ENCODE measurements at places on chromosomes 6 and 20.
A peak's percentile ranks its signal among the peaks of the same experiment; 100 is the strongest.

- no peak for DNase-seq
Observed at GRCh38 chr6:113635222-113635986, 221.7 kb upstream of the MARCKS start.

- no peak for DNase-seq
Observed at GRCh38 chr6:14799928-14800327, 445.9 kb upstream of the JARID2 start.

- DNase-seq: no peak
Observed at GRCh38 chr20:16711661-16712258, 18.1 kb upstream of the SNRPB2 start.

- no peak for DNase-seq
Observed at GRCh38 chr6:116685437-116685993, 4.5 kb downstream of the KPNA5 start.

GRCh38 chr6:166848979-166849748 lies 107.2 kb downstream of the RNASET2 start:
- no peak for DNase-seq

DNA sequence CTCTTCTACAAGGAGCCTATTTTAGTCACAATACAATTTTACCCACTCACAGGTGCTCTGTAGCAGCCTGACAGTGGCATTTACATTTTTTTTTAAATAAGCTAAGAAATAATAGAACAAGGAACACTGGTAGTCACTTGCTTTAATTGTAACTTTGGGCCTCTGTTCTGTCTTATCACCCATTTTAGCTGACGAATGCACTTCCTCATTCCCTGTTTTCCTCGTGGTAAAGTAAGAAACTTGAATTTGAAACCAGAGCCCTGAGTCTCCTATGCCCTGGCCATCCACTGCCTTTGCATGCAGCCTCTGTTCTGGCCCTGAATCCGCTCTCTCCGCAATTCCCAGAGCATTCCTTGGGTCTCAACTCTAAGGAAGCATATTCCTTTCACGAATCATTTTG lies 550.6 kb downstream of the PTPRT start:
- no peak for DNase-seq

DNA sequence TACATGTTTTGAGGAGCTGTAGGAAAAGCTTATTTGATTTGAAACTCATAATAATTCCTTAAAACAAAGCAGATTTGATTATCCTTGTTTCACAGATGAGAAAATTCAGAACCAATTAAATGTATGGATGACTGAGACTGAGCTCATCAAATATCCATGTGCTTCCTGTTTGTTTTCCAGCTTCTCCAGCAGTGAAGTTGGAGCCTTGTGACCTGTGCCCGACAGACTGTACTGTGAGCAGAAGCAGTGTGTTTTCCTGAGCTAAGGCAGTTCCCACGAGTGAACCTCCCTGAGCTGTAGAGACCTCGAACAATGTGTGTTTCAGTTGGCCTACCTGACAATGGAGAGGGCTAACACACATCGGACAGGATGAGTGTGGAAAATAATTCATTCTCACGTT lies 599.5 kb upstream of the NRSN1 start:
- no peak for DNase-seq

GRCh38 chr6:107592806-107593205 lies 102.9 kb downstream of the SOBP start:
- DNase-seq: no peak

- DNase-seq: no peak
Observed at GRCh38 chr6:139014945-139015344, 13.6 kb upstream of the ABRACL start.

DNA sequence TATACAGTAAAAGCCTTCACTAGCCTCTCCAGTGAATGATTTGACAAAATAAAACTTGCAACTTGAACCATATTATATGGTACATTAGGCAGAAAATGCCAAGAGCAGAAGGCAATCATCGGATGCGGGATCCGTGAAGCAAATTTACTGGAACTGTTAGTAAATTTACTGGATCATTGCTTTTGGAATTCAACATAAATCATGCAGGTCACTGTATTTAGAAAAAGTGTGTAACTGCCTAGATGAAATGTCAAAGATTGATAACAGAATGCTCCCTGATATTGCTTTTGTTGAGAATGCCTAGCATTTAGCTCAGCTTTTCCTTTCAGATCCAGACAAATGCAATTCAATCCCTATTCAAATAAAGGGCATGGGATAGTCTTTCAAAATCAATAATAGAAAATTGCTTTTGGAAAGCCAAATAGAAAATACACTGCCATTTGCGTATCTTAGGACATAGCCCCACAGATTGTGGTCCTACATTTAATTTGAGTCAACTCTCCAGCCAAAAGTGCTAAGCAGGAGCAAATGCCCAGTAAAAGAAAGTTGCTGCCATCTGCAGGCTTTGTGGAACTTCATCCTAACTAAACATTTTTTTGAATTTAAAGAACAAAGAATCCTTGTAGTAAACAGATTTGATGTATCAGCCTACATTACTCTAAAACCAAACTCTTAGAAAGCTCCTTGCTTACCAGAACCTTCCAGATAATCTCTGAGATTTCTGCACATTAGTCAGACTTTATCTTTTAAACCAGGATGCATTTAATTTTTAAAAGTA lies 109.5 kb upstream of the HSF2 start:
- no peak for DNase-seq

DNA sequence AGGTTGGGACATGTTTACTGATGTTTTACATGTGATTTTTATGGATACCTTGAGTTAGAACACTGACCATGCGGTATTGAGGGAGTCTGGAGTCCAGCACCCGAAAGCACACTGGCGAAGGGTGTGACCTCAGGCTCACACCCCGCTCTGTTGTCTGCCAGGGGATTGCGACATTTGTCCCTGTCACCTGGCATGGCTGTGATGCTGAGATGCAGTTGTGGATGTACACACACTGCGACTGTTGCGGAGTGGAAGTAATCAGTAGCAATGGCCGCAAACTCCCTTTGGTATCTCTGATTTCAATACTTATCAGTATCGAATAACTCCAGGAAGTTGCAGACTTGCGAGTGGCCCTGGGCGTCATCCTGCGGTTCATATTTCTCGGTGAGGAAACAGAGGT lies 43.2 kb downstream of the CDH4 start:
- no peak for DNase-seq

- DNase-seq: no peak
Observed at GRCh38 chr20:59322081-59322480, 21.7 kb downstream of the EDN3 start.

- no peak for DNase-seq
Observed at GRCh38 chr6:23522792-23523547, 603.0 kb upstream of the NRSN1 start.

DNA sequence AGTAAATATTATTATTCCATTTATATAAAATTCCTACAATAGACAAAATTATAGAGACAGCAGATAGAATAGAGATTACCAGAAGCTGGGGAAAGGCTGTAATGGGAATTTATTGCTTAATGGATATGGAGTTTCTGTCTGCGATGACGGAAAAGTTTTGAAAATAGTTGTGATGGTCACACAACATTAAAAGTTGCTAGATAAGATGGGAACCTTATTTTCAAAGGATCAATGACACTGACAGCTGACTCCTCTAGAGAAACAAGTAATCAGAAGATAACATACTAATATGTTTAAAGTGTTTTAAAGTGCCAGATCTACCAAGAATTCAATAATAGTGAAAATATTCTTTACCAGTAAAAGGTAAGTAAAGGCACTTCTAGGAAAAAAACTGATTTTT lies 236.3 kb downstream of the HIVEP2 start:
- no peak for DNase-seq

GRCh38 chr6:47144306-47144705 lies 102.2 kb upstream of the ADGRF1 start:
- no peak for DNase-seq

GRCh38 chr6:113859349-113860180 lies 2.4 kb downstream of the MARCKS start:
- peak; percentile 33 for DNase-seq

GRCh38 chr20:58840816-58841538 lies 9.7 kb downstream of the GNAS-AS1 start:
- no peak for DNase-seq

GRCh38 chr6:40280231-40280630 lies 306.9 kb downstream of the LRFN2 start:
- no peak for DNase-seq

DNA sequence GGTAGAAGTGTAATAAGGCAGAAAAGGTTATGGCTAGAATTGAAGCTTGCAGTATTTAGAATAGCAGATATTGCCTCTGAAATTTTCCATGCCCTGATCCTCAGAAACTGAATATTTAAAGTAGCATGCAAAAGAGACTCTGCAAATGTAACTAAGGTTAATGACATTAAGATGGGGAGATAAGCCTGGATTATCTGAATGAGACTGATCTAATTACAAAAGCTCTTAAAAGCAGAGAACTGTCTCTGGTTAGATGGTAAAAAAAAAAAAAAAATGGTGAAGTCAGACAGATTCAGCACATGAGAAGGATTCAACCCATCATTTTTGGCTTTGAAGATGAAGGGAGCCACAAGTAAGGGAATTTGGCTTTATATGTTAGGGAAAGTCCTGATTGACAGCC lies 503.7 kb upstream of the IRAK1BP1 start:
- no peak for DNase-seq

DNA sequence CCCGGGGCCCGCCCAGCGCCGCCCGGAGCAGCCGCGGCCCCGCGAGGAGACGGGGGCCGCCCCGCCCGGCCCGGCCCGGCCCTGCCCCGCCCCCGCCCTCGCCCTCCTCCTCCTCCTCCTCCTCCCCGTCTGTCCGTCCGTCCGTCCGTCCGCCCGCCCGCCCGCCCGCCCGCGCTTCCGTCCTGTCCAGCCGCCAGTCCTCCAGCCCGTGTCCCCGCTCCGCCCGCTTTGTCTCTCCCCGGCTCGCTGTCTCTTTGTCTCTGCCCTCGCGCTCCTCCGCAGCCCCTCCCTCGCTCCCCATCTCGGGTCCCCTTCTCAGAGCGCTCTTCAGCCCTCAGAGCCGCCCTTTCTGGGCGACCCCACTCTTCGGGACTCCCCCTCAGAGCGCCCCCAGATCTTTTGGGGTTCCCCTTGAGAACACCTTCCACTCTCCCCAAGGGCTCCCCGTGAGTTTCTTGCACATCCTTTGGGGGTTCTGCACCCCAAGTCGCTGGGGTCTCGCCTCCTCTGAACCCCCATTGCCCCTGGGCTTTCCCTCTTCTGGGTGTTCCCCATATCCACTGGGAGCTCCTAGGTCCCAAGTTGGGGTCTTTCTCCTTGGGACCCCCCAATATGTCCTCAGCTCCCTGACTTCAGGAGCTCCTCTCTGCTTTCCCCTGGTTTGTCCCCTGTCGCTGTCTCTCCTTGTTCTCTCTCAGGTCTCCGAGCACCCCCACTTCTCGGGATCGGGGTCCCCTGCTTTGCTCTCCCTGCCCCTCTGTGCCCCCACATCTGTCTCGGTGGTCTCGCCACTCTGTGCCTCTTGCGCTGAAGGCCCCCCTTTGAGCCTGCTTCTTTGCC lies 79.5 kb upstream of the MYL9 start:
- DNase-seq: no peak

DNA sequence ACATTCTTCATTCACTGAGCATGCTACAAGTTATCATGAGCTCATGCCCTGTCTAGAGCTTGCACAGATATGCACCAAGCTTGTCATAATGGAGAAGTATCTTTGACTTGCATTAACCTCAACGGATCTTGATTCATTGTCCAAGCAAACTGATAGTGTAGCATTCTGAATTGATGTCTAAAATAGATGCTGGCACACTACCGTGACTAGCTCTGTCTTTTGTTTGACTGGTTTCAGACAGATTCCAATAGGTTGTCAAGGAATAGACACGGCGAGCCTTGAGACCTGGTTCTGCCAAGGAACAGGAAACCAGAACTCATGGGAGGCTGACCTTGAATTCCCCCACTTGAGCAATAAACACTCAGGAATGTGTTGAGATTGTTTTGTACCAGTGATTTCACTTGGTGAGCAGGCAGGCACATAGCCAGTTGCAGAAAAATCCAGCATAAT lies 1153.1 kb upstream of the GJE1 start:
- DNase-seq: no peak

DNA sequence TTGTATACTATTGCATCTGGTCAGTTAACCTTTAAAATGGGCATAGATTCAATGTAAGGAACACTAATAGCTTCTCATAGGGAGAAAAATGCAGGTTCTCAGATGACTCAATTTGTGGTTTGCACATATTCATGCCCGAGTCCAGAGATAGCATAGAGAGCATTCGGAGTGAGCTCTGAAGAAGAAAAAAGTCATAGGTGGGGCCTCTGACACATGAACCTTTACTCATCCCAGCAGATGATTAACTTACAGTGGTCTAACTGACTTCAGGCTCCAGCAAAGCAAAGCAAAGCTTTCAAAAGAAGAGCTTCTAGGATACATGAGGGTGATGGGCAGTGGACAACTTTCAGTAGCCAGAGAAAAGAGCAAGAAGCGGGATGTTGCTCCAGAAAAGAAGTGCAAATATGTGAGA lies 55.3 kb upstream of the BTN3A2 start:
- no peak for DNase-seq

DNA sequence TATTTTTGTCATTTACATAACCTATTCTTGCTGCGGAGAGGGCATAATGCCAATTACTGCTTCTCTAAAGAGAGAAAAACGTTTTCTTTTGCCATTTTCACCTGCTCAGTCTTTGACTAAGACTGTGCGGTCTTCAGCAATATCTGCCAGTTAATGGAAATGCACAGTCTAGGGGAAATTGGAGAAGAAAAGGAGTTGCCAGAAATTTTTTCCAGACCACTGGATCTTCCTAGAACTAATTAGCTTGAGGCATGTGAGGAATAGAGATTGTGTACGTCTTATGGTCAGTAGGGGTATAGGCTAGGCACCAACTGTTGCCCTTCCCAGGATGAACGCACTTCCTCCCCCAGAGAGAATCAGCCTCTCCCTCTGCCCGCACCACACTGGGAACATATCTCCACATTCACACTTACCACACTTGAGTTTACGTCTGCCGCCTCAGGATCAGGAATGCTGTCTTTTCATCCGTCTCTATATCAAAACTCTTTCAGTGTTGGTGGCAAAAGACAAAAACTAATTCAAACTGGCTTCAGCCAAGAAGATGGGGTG lies 67.9 kb upstream of the E2F3 start:
- DNase-seq: no peak

- no peak for DNase-seq
Observed at GRCh38 chr6:96184798-96185197, 169.0 kb downstream of the FUT9 start.

DNA sequence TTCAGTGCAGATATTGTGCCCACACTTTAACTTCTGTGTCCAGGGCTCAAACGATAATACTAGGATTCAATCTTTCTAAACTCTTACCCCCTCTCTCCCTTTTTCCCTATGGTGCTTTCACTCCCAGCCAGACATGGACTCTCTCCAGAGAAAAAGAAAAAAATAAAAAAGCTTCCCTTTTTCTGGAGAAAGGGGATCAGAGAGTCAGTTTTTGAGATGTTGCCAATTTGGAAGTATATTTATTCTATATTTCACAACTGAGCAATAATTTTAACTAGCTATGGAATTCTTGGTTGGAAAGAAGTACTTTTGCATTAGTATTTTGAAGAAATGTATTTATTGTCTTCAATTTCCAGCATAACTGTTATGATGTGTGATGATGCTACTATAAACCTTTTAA lies 72.2 kb upstream of the ZFP64 start:
- DNase-seq: no peak

GRCh38 chr6:25971187-25971821 lies 8.7 kb downstream of the TRIM38 start:
- no peak for DNase-seq

- DNase-seq: no peak
Observed at GRCh38 chr6:73858376-73858775, 162.4 kb downstream of the CD109 start.

- DNase-seq: no peak
Observed at GRCh38 chr6:107655864-107656263, 165.9 kb downstream of the SOBP start.

GRCh38 chr6:18088419-18089296 lies 33.8 kb downstream of the NHLRC1 start:
- DNase-seq: peak; percentile 70
